ENCODE measurements at places on chromosomes 3 and 15. TPM values are rescaled to one million over a fixed set of nuclear protein-coding genes. Genes with fewer than 3 reads are reported as not detected.

The C3orf85 gene
- total RNA-seq, result not detected

GRCh38 chr3:8813411-8813810 is 44.0 kb upstream of the OXTR start:
- DNase-seq, result no peak

- DNase-seq, result no peak
These were observed 63.2 kb upstream of the RAD18 start for GRCh38 chr3:9026320-9027045.

The ZIC4 gene
- 0.02 TPM for total RNA-seq

DNA sequence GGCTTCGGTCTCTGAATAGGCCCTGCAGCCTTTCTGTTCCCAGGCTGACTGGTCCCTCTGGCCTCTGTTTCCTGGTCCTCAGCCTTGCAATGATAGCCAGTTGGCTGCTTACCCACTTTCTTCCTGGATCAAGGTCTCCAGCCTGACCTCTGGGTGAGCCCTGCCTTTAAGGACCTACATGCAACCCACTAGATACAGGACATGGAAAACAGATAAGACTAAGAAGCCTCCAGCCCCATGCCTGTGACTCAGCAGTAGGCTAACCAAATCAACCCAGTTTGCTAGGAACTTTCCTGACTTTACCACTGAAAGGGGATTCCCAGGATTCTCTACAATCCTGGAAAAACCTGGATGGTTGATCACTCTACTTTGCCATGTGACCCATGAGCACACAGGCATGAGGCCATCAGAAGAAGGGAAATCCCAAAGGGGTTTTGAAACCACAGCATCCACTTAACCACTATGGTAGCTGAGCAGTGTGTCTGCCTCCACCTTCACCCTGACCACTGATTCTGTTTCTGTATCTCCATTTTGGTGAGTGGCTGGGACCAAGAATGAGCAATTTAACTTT is 188.1 kb downstream of the CHST2 start:
- peak; percentile 79 for DNase-seq

GRCh38 chr3:98612996-98613517 is 19.6 kb upstream of the CPOX start:
- peak; percentile 24 for DNase-seq

The MUC13 gene
- not detected for total RNA-seq

- no peak for DNase-seq
These were observed 6.9 kb downstream of the XXYLT1 start for GRCh38 chr3:195263925-195264600.

The LARP6 gene
- 28.2 TPM for total RNA-seq
